ENCODE measurements at places on chromosomes 4 and X.

- peak; percentile 65 for DNase-seq
Observed at GRCh38 chr4:81405900-81406401, 65.8 kb downstream of the RASGEF1B start.

- no peak for DNase-seq
Observed at GRCh38 chrX:53538781-53539180, 104.6 kb upstream of the HSD17B10 start.

GRCh38 chr4:166657261-166657660 is 577.0 kb downstream of the SPOCK3 start:
- no peak for DNase-seq

GRCh38 chr4:932713-933070 is 432 bp downstream of the TMEM175 start:
- no peak for DNase-seq

DNA sequence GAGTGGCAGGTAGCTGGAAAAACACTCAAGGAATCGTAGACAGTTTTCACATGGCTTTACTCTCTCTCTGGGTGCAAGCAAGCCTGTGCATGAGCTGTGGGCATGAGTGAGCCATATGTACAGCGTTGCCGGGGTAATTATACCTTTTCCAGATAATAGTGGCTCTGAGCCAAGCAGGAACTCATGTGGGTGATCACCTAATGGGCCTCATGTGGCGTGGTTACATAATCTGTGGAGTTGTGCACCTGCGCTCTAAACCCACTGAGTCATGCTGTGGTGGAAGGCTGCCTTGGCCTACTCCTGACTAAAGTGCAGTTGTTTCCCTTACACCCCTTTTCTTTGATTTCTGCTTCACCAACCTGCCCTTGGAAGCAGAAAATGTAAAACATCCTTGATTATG is 1564.5 kb upstream of the PCDH10 start:
- DNase-seq = no peak

DNA sequence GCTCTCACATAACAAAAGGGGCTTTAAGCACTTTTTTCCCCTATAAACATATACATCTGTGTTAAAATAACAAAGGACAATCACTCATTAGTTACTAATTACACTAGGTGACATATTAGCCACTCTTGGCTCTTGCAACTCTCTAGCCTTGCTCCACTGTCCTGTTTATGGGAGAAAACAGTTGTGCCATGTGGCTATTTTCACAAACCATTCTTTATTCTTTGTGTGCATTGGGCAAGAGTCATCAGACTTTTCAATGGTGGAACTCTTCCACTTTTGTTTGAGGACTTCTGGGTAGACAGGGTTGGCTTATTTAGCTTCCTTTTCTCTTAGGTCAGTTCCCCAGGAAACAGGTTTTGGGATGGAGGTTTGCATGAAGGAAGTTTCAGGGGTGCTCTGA is 16.0 kb upstream of the FAM149A start:
- no peak for DNase-seq

- no peak for DNase-seq
Observed at GRCh38 chrX:151724563-151725337, 8.9 kb downstream of the FATE1 start.

DNA sequence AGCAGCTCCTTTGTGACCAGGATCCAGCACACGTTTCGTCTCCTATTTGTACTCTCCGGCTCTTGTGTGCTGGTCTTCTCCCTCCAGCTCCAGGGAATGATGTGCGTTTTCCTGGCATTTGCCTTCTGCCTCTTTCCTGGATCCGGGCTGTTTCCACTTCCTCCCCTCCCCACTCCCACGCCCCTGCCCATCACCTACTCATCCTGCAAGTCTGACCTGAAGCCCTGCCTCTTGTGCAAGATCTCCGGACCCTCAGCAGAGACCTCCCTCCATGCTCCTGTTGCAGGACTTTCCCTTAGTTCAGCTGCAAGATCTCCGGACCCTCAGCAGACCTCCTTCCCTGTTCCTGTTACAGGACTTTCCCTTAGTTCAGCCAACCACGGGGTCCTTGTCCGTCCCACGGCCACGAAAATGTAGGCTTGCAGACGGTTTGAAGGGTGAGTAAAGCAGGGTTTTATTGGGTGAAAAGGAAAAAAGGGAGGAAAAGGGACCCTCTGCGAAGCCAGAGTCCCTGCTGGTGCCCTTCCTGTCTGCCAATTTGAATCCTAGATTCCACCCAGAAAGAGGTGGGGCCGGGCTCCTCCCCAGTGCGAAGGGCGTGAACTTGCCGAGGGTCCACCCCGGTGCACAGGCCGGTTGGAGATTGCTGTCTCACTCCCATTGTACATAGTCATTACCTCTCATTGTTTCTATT is 74.4 kb upstream of the IRF2 start:
- no peak for DNase-seq

DNA sequence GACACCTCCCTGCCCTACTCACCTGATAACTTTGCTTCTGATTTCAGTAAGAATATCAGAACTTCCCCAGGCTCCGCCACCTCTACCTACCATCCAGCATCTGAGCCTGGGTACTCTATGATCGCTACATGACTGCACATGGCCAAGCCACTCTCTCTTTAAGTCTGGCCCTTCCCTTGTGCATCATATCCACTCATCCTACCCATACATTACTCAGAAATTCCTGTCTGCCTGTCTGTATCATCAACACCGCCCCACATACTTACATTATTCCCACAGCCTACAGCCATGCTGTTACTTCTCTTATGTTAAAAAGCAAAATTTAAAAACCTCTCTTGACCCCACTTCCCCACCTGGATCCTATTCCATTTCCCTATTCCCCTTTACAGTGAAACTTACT is 84.7 kb downstream of the SCD5 start:
- no peak for DNase-seq

DNA sequence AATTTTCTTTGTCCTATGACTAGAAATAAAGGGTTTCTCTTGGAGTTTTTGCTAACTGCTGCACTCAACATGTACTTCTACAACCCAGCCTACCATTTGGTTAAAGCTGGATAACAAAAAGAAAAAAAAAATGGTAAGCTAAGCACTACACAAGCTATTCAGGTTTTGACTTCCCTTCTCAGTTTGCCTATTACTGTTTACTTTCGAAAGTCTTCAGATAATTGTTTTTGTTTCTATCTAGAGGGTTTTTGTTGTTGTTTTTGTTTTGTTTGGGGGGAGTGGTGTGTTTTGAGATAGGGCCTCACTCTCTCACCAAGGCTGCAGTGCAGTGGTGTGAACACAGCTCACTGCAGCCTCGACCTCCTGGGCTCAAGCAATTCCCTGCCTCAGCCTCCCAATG is 46.6 kb downstream of the CLOCK start:
- DNase-seq = no peak

DNA sequence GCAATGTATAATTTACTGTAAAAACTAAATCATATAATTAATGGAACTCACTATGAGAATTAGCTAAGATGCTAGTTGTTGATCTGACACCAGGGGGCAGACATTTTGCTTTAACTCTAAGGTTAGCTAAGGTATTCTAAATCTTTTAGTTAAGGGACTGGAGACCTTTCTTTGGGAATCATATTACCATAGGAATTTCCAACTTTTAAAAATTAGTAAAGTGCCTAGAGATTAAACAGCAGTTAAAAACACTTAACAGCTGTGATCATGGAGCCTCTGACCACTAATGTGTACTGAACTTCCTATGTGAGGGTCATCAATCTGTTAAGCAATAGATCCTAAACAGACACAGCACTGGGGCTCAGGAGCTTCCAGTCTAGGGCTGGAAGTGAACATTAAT is 226.6 kb downstream of the NSUN7 start:
- no peak for DNase-seq

DNA sequence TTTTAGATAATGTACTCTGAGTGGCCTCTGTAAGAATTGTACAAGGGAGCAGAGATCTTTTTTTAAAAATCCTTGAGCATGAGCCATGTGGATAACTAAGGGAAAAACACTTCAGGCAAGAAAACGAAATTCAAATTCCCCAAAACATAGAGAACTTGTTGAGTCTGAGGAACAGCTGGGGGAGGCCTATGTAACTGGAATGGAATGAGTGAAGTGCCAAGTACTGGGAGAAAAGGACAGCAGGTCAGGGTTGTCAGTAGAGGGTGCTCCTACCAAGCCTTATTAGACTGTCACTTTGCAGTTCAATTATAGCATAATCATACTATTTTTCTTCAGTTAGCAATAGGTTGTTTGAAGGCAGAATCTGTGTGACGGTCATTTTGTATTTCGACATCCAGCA is 135.1 kb downstream of the ARHGAP6 start:
- no peak for DNase-seq

DNA sequence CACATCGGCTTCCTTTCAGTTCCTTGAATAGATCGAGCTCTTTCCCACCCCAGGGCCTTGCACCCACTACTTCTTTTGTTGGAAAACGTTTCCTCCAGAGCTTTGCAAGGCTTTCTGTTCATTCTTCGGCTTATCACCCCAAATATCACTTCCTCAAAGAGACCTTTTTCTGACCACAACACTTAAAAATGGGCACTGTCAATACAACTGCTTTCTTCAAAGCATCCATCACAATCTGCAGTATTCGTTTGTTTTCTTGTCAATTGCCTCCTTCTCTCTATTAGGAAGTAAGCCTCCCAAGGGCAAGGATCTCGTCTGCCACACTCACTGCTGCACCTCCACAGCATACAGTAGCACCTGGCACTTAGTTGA is 17.7 kb upstream of the CENPU start:
- DNase-seq = no peak

GRCh38 chrX:3403748-3404147 is 57.3 kb upstream of the MXRA5 start:
- DNase-seq = no peak

Data from stimulated activated CD4-positive, alpha-beta T cell treated with anti-CD3 and anti-CD28 coated beads, Interleukin-4, amount 100 ng/mL, for 24 hours (primary cell).